Endothelial cell (in vitro differentiated cells): ENCODE measurements at places on chromosomes 2 and 18.

- no peak for DNase-seq
Measured at GRCh38 chr2:64283006-64283570, 138.9 kb upstream of the PELI1 start.

DNA sequence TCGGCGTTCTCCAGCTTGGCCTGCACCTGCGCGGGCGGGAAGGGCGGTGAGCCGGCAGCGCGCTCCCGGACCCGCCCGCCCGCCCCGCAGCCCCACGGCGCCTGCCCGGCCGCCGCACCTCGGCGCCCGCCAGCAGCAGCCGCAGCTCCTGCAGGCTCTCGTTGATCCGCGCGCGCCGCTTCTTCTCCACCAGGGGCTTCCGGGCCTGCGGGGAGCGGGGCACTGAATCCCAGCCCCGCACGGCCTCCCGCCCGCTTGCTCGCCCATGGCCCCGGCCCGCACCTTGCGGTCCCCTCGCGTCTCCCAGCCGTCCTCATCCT, 335 bp downstream of the HES6 start:
- DNase-seq: peak; percentile 38

DNA sequence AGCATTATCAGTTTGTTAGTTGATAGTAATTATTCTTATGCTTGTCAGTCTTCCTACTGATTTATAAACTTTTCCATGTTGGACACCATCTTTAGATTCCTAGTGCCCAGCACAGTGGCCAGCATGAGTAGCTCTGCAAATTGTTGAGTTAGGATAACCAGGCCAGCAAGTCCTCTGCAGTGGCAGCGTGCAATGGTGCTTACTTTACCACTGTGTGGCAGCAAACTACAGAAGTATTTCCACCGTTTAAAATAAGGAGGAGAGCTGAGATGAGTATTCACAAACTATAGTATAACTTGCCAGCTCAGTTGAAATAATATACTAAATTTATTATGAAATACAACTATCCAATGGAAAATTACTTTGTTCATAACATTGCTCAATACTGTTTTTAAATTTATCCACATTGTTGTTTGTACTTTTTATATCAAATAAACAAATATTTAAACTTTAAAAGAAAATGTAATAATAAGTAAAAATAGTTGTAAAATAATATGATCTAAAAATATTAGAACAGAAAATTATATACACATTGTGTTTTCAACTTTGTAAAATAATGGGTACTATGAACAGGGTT, 9.3 kb upstream of the THADA start:
- peak; percentile 19 for DNase-seq

DNA sequence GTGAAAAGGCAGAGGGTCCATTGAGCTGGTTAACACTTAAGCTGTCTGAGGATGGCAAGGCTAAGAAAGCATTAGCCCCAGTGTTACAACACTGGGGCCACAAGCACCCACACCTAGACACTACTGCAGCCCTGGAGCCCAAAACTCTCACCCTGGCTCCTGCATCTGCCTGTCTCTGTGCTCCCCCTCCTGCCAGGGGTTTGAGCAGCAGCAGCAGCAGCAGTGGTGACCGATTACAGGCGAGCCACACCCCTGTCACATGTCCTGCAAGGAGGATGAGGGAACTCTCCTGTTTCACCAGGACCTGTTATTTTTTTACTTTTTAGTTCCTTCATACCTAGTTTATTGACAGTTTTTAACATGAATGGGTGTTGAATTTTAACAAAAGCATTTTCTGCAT, 326.7 kb upstream of the MAP2 start:
- DNase-seq: no peak

- DNase-seq: no peak
Measured at GRCh38 chr2:47724221-47724981, 58.5 kb upstream of the MSH6 start.

- no peak for DNase-seq
Measured at GRCh38 chr2:43349904-43350303, 123.5 kb upstream of the ZFP36L2 start.

GRCh38 chr2:172864182-172864581, 128.5 kb downstream of the RAPGEF4 start:
- peak; percentile 44 for DNase-seq

DNA sequence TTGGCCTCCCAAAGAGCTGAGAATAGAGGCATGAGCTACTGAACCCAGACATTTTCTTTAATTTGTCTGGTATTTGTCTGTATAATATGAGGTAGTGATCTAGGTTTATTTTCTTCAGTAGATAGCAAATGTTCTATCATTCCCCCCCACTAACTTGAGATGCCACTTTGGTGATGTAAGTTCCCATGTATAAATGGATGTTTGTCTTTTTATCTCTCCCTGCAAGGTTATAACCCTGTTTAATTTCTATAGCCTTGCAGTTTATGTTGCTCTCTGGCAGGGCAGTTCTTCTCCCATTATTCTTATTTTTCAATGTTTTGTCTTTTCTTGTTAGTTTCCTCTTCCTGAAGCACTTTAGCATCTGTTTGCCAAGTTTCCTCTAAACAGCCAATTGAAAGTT, 39.1 kb upstream of the MAP4K4 start:
- DNase-seq: no peak

DNA sequence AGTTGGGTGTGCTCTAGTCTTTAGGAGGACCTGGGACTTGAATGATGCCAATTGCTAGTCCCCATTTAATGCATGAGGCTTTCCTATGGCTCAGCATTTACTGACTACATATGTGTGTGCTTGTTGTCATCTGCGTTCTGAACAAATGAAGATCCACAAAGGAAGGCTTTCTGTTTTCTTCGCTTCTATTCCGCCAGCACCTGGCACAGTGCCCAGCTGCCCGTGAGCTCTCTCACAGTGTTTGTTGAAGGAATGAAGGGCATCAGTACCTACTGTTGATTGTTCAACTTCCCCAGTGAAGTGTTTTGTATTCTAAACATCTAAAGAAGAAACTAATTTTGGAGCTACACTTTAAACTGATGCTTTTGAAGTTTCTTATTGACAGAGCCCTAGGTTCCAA, 122.4 kb upstream of the LINC00305 start:
- DNase-seq: no peak

DNA sequence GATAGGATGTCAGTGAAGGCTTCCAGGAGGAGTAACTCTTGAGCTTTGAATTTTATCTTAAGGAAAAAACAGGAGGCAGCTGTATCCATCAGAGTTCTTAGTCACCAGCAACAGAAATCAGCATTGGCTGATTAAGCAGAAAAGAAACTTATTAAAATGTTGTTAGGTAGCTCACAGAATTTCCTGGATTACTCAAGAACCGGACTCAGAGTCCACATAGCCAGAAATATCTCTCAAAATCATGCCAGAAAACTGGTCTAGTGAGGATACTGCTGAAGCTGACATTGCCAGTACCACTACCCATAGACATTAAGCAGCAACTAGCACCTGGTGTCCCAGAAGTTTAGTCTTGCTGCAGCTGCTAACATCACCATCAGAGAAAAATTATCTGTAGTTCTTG, 10.1 kb upstream of the AFTPH start:
- DNase-seq: no peak
